ENCODE measurements at places on chromosomes 1 and 21.
A peak's percentile ranks its signal among the peaks of the same experiment; 100 is the strongest.

DNA sequence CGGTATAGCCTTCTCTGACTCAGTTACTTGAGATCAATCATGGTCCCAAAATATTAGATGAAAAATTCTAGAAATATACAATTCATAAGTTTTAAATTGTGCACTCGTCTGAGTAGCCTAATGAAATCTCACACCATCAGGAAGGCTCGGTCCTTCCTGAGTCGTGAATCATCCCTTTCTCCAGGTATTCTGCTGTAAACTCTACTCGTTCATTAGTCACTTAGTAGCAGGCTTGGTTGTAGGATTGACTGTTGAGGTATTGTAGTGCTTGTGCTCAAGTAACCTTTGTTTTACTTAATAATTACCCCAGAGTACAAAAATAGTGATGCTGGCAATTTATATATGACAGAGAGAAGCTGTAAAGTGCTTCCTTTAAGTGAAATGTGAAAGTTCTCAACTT is 238.7 kb downstream of the OLFM3 start:
- DNase-seq = no peak

DNA sequence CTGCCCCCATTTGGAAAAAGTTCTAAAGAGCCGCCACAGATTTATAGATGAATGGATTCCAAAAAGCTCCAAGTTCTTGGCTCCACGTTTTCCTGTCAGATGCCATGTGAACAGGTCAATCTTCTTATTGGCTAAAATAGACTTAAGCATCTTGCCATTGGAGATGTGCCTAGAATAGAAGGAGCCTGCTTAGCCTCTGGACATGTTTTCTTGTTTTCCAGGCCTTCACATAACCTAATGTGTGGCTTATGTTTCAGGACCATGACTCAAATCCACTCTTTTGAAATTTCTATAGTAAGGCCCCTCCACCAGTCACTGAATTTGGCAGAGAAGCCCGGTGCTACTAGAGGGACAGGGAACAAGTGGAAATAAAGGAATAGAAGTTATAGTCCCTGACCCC is 31.5 kb downstream of the PHC2 start:
- DNase-seq = no peak

GRCh38 chr1:14842891-14843290 is 244.4 kb downstream of the KAZN start:
- DNase-seq = no peak

GRCh38 chr1:41715441-41716095 is 203.2 kb downstream of the HIVEP3 start:
- no peak for DNase-seq

- no peak for DNase-seq
These were observed 37.0 kb upstream of the PARP1 start for GRCh38 chr1:226444901-226445300.

DNA sequence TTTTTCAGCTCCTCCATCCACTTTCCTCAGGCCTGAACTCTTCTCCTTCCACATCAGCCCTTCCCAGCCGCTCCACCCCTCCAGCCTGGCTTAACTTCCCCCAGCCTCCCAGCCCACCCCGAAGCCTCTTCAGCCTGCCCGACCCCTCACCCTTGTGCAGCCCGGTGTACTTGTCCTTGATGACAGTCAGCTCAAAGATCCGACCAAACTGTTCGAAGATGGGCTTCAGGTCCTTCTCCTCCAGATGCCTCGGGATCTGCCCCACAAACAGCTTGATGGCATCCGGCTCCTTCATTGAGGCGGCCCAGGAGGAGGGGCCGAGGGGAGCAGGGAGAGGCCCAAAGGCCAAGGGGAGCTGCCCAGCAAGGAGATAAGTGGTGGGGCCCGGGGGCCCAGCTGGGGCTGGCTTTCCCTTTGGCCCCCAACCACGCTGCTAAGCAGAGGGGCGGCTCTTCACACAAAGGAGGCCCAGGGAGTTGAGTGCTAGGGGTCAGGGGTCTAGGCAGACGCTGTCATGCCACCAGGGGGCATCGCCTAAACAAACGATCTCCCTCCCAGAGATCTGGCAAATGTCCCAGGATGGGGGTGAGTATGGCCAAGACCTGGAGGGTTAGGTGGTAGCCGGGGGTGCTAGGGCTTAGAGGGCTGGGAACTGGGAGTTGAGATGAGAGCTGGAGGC is 738 bp downstream of the CELF3 start:
- DNase-seq = no peak

- DNase-seq = peak; percentile 90
These were observed 18.8 kb downstream of the SLX9 start for GRCh38 chr21:44958471-44959191.

GRCh38 chr1:42758641-42759040 is 8.2 kb downstream of the P3H1 start:
- DNase-seq = no peak

- no peak for DNase-seq
These were observed 154.5 kb downstream of the ACTL8 start for GRCh38 chr1:17909634-17910033.

GRCh38 chr1:184189361-184189760 is 137.8 kb downstream of the TSEN15 start:
- no peak for DNase-seq

- DNase-seq = no peak
These were observed 56.8 kb downstream of the NDUFS5 start for GRCh38 chr1:39082811-39083576.

DNA sequence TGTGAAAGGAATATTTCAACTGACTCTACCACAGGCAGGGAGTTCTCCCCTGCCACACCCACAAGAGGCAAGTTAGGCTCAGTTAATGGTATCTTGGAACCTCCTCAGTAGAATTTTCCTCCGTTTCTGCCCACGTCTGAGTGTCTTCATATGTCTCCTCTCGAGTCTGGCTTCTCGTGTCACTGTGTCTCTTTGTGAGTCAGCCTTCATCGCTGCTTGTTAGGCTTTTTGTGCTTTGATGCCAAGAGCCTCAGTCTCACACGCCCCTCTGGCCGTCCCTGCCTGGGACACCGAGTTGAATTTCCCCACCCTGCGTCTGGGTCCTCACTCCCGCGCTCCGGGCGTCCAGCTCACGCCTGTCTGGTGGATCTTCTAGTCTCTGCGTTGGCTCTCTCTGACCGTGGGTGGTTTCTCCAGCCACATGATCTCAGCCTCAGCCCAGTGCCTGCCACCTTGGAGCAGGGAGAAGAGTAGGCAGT is 125.7 kb upstream of the GADD45A start:
- DNase-seq = peak; percentile 75

- DNase-seq = no peak
These were observed 30.7 kb downstream of the TNFRSF1B start for GRCh38 chr1:12197483-12197880.

DNA sequence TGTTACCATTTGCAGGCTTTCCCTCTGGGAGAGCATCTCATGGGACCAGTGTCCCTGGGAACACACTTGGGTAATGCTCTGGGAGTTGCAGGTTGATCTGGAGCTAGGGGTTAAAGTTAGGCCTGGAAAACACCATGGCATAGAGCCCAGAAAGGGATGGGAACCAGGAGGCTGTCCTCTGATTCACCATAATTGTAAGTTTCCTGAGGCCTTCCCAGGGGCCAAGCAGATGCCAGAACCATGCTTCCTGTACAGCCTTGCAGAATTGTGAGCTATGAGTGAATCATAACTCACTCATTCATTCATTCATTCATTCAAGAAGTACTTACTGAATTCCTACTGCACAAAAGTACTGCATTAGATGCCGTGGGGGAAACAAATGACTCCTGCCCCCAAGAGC is 50.0 kb downstream of the LACTBL1 start:
- no peak for DNase-seq

GRCh38 chr1:37123276-37124115 is 89.2 kb upstream of the GRIK3 start:
- no peak for DNase-seq
